ENCODE measurements at places on chromosomes 7 and 10.

DNA sequence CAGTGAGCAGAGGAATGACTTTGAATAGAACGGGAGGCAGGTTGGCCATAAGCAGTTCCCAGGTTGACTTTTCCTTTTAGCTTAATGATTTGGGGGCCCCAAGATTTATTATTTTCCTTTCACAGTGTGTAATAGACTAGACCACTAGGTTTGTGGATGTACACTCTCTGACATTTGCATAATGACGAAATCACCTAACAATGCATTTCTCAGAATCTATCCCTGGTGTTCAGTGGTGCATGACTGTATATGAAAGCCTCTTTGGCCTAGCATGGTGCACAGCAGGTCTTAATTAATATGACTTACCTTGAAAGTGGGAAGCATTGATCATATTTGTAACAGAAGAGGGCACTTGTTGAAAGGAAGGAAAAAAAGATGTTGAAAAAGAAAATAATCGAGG lies 761.9 kb downstream of the TYW1 start:
- DNase-seq = no peak

GRCh38 chr7:155796381-155797261 lies 15.6 kb downstream of the SHH start:
- DNase-seq = peak; percentile 60

DNA sequence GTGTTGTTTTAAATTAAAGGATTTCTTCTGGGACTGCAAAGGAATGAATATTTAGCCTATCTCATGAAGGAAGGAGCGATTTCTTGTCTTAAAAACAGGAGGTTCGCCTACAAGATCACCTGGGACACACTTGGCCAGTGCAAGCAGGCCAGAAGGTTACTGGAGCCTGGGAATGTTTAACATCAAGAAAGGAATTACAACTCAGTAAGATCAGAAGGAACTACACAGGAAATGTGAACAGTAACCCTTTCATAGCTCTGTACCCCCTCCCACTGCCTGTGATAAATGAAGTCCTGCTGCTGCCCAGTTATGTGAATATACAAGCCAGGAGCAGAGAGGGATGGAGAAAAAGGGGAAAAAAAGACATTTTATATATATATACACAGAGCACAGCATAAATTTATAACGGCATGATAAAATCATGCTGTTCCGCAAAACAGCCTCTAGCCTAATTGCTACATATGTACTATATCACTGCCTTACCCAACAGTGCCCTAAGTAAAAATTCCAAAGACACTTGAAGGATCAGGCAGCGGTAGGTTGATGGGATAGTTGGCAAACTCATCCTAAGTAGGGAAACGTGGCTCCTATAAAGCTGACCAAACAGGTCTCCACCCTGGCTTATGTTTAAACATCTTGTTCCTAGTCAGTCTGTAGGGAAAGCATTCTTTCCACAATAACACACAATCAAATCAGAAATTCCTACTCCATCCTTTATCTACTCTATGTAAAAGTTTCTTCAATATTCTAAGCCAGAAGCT lies 63.8 kb downstream of the ZNF438 start:
- DNase-seq = no peak

DNA sequence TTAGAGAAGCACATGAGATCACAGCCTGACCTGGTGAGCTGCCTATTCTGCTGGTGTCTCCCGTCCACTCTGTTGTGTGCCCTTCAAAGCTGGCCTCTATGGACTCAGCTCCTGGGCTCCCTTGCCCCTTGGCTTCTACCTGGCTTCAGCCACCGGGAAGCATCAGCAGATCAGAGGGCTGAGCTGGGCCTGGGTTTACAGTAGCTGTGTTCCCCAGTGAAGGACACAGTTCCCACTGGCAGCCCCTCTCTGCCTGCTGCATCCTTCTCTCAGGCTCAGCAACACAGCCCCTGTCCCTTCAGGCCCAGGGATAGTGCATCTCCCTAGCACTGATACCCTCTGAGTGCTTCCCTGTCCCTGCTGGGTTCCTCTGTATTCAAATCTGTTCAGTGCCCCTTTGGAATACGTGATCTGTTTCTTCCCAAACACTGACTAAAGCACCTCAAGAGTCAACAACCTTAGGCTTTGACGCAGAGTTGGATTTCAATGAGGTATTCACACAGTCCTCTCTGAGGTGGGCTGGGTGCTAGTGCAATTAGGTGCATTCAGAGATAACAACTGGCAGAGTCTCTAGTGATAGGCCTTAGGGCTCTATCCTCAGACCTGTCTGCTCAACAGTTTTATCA lies 109.8 kb downstream of the GRID1 start:
- DNase-seq = no peak

DNA sequence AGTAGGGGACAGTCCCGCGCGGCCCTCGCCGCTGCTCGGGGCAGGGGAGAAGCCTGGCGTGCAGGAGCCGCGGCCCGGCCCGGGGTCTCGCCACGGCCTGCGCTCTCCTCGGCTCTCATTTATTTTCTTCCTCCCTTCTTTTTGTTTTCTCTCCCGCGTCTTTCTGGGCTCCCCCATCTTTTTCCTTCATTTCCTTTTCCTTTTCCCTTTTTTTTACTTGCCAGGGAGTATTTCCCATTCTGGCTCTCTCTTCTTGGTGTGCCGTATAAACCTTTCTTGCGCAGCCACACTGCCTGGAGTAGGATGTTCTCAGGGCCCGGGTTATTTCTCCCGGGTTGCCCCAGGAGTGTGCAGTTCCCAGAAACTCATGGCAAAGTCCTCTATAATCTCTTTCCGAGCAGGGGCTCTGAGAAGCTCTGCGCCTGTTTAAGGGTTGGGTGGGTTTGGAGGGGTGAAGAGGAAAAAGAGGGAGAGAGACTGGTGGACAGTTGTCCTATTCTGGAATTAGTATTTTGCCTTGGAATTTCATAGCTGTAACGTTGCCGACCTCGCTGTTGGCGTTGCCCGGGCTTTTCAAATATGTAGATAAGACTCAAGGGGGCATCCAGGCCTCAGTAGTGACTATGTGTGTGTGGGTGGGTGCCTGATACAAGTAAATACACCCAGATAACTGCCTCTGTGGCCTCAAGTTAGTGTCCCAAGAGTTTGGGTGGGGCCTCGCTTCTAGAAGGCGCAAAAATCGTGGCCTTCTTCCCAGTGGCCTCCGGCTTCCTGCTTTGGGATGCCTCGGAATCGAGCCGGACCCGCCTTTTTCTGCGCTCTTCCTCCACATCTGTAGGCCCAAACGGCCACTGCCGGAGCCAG lies 4.3 kb upstream of the ZNF503 start:
- no peak for DNase-seq

GRCh38 chr7:148982654-148983199 lies 45.6 kb downstream of the PDIA4 start:
- no peak for DNase-seq

GRCh38 chr7:7428806-7429205 lies 106.9 kb downstream of the COL28A1 start:
- no peak for DNase-seq

- no peak for DNase-seq
These were observed 8.8 kb downstream of the MAFK start for GRCh38 chr7:1539181-1539881.

GRCh38 chr10:91412354-91413087 lies 2.4 kb downstream of the HECTD2 start:
- no peak for DNase-seq

DNA sequence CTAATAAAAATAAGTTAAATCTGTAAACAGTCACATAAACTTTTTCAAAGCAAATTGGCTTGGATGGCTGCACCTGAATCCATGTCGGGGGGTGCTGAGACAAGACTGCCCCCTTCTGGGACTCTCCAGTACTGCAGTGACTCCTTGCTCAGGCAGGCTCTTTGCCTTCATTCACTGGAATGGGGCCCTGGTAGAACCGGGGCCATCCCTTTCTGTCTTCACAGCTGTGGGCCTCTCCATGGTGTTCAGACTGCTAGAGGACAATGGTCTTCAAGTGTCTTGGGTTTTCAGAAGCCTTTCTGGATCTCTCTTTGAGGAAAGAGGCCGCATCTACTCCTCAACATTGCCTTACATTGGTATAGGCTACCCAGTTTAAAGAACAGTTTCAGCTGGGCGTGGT lies 16.1 kb upstream of the IMPDH1 start:
- peak; percentile 81 for DNase-seq

DNA sequence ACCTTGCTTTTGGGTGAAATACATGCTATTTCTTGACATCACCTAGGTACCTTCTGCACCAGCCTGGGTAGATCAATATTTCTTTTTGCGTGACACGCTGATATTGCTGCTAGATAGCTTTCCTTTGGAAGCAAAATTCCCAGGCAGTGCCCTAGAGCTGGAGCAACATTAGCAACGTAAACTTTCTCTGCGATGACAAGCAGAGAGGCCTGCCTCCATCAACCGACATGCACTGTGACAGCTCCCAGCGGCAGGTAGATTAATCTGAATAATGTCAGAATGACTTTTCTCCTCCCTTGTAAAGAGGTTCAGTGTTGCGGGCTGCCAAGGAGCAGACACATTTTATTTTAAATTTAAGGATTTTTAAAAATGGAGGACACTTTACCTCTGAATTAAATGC lies 307.4 kb downstream of the GALNT17 start:
- DNase-seq = no peak

GRCh38 chr7:156026603-156027002 lies 214.3 kb upstream of the SHH start:
- DNase-seq = no peak

GRCh38 chr7:68432585-68432984 lies 1165.7 kb upstream of the AUTS2 start:
- DNase-seq = no peak

GRCh38 chr10:52019077-52019555 lies 295.0 kb upstream of the DKK1 start:
- no peak for DNase-seq

- DNase-seq = no peak
These were observed 452.0 kb downstream of the REEP3 start for GRCh38 chr10:63972949-63973827.

GRCh38 chr10:127308031-127308430 lies 111.6 kb upstream of the INSYN2A start:
- no peak for DNase-seq

GRCh38 chr10:115604627-115605026 lies 511.5 kb downstream of the ATRNL1 start:
- no peak for DNase-seq

DNA sequence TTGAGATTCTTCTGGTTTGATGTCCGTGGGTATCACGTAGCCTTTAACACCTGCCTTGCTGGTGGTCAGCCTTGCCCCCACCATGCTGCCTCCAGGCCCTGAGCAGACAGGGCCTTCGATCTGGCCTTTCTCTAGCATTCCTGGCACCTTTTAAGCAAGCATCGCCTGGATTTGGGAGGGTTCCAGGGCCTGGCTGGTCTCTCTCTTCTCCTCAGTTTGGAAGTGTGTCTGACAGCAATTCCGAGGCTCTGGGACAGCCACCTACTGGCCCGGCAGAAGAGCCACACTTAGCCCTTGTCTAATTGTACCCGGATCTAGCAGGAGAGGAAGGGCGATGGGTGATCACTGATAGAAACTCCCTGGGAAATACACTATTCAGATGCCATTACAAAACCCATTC lies 441.3 kb upstream of the MKI67 start:
- DNase-seq = no peak

- no peak for DNase-seq
These were observed 22.0 kb upstream of the TNPO3 start for GRCh38 chr7:129076886-129077285.

GRCh38 chr7:146053492-146053891 lies 63.1 kb upstream of the CNTNAP2 start:
- DNase-seq = no peak

DNA sequence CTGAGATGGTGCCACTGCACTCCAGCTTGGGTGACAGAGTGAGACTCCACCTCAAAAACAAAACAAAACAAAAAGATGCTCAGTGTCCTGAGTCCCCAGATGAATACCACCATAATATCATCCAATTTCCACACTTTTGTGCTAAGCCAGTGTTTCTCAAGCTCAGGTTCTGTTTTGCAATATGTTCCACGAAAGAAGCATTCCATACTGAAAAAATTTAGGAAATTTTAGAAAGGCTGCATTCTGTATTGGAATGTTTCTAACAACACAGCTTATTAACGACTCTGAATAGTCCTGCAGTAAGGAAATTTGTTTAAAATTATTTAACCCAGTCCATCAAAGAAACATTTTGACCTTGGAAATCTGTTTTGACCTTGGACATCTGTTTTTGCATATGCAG lies 142.4 kb downstream of the EPC1 start:
- DNase-seq = no peak

DNA sequence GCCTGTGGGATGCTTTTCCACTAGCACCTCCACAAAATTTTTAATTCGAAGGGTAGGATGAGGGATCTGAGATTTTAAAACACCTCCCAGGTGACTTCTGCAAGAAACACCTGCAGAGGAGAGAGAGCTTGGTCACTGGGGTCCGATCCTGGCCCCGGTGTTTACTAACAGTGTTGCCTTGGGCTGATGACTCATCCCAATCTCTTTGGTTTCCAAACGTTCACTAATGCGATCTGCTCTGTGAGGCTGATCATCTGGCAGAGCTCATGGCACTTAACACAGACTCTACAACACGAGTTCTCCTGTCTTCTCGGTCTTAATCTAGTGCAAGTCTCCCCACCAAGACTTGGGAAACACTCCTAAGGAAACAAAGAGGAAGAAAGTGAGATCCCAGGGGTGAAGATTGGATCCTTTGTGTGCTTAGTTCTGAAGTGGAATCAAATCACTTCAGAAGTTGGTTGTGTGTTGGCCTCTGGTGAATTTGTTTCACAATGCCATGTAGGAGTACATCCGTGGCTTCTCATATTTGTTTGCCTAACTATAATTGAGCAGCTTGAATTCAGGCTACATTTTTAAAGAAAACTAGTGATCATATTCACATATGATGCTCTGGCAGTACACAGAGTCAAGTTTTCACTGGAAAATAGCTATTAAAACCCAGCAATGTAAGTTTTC lies 407.9 kb downstream of the NRG3 start:
- DNase-seq = no peak

- no peak for DNase-seq
These were observed 47.2 kb upstream of the CCDC3 start for GRCh38 chr10:13048762-13049161.

GRCh38 chr10:89632824-89633223 lies 12.2 kb downstream of the PANK1 start:
- DNase-seq = no peak

DNA sequence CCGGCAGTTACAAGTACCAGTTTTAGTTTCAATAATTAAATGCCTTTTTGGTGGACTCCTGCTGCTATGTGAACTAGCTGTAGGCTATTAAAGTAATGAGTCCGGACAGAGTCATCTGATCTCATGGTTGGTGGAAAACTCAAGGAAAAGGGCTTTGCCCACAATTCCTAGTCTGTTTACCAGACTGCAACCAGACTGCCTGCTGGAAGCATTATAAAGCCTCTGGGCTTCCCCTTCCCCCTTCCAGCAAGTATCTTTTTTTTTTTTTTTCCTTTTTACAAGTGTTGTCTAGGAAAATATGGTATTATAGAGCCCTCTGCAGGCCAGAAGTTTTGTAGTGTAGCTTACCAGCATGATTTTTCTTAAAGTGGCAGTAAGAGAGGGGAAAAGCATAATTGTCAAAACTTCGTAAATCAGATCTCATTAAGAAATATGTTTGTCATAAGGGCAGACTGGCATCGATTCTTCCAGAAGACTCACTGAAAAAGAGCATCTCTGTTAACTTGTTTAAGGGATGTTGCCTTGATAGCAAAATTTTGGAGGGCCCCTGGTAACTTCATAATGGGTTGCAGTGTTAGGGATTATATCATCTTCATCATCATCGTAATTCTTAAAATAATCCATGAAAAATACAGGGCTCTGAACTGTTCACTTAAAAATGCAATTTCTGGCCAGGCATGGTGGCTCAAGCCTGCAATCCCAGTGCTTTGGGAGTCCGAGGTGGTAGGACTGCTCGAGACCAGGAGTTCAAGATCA lies 181.3 kb downstream of the TAX1BP1 start:
- peak; percentile 43 for DNase-seq

- DNase-seq = peak; percentile 45
These were observed 505 bp downstream of the NUDCD3 start for GRCh38 chr7:44489955-44490350.

GRCh38 chr10:46096446-46096845 lies 50.4 kb upstream of the MSMB start:
- no peak for DNase-seq
